ENCODE measurements at places on chromosomes 1 and 21.

DNA sequence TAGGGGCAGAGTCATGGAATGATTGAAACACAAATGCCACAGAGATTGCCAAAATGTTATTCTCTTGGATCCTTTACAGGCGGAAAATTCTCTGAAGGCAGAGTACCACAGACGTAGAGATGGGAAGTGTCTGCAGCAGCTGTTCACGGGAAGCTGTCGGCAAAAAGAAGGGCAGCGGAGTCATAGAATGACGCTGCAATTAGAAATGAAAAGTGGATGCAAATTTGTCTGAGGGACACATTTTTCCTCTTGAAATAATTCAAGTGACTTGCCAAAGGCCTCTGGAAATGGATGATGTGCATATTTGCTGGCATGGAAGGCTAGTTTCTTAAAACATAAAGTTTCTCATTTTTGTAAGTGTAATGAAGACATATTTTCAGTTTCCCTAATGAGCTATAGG lies 77.5 kb upstream of the PLD5 start:
- DNase-seq, result no peak

GRCh38 chr1:110390096-110390495 lies 730 bp downstream of the SLC16A4 start:
- no peak for DNase-seq

DNA sequence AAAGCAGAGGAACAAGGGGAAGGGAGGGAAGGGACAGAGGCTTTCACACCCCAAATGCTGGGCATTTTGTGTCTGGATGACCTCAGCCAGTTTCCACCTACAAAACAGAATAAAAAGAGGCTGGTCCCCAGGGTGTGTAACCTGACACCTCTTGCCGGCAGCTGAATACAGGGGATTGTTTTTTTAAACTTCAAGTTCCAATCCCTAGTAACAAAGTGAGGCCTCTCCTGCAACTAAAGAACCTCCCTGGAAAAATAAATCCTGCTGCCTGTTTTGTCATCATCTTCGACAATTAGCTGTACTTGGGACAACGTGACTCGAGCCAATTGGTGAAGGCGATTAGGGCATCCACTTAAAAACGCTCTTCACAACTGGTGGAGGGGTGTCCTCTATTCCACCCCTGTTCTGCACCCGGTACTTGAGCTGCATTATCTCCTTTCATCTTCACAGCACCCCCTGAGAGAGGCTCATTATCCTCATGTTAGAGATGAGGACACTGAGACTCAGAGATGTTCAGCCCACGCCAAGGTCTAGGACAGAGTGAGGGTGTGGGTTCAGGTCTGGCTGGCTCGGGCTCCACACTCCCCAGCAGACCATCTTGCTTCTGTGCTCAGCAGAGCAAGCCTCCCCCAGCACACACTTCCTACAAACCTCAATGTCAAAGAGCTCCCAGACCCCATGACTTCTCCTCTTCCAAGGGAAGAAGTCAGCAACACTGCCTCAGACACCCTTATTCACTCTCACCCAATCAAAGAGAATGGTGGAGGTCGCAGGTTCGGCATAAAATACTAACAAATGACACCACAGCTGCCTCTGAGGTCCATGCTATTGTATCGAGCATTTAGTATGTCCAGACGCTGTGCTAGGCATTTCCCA lies 15.2 kb downstream of the ITPKB start:
- no peak for DNase-seq

GRCh38 chr1:181117648-181118449 lies 29.3 kb downstream of the IER5 start:
- no peak for DNase-seq

DNA sequence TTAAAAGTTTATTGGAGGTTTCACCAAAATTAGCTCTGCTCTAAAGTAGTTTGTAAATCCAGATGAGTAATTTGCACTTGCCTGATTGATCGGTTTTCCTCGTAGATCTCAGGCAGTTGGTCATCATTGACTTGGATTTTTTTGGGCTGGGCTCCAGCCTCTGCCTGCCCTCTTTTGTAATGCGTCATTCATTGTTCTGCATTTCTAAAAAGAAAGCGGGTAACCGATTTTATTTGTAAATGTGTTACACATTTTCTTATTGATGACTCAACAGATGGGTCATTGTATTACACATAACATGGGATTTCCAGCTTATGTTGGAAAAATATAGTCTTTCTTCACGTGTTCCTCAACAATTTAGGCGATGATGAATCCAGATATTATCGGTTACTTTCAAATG lies 5.5 kb downstream of the ETS2 start:
- DNase-seq, result no peak

DNA sequence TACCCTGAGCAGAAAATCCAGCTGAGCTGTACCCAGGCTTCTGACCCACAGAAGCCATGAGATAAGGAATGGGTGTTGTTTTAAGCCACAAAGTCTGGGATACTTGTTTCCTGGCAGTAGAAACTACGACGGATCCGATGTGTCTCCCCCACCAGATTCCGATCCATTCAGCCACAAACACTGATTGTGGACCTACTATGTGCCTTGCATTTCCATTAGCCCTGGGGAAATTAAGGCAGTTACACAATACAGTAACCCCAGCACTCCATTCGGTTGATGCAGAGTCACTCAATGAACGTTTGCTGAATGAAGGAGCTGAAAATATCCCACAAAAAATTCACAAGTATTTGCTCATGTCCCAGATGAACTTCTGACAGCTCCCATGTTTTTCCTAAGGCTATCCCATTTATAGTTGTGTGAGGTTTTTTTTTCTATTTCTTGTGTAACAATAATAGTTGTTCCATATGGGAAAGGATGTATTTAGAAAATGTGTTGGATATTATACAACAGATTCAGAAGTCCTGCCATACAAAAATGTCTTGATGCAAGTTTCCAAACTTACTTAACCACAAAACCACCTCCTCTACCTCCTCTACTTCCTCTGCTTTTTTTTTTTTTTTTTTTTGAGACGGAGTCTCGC lies 29.6 kb upstream of the KAZN start:
- no peak for DNase-seq

DNA sequence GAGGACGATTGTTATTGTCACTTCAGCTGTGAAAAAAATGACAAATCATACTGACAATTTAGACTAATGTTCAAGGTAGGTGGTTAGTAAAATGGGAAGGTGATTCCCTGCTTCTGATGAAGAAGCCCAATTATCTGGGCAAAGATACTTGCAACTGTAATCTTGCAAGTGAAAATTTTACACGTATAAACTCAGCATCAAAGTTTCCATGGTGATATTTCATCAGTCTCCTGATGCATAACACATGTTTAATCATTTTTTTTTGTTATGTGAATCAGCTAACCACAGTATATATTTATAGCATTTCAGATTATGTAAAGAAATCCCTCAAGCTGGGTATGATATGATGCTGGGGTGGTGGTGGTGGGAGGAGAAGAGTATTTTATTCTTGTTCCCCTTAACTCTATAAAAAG lies 16.4 kb upstream of the KCNK1 start:
- no peak for DNase-seq

DNA sequence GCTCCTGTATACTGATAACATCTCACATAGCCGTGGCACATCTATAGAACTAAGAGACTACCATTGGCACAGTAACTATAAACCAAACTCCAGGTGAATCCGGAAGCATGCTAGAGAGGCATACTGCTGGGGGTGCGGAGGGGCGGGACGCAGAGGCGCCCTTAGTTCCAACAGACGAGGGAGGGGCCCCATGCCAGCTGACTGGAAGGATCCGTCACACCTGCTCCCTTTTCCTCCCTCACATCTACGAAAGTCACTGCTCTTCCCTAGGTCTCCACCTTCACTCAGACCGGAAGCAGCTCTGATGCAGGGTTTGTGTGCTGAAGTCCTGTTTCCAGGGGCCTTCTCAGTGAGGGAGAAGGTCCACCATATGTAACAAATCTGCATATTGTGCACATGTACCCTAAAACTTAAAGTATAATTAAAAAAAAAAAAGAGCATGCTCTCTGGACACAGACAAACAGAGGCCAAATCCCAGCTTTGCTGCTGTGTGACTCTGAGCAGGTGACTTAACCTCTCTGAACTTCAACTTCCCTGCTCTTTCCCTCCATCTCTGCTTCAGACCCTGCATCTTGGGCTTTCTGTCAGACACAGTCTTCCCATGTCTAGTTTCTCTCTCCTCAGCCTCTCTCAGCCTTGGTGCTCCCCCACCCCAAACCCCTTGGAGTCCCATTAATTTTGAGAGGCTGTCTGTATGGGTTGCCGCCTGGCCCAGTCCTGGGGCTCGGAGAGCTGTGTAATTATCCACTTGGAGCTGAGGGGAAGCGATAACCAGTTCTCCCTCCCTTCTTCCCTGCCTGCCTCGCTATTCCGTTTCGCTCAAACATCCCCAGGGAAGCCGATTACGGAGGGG lies 7.8 kb upstream of the GJB5 start:
- no peak for DNase-seq

GRCh38 chr1:94660994-94661393 lies 119.4 kb upstream of the F3 start:
- DNase-seq, result no peak

DNA sequence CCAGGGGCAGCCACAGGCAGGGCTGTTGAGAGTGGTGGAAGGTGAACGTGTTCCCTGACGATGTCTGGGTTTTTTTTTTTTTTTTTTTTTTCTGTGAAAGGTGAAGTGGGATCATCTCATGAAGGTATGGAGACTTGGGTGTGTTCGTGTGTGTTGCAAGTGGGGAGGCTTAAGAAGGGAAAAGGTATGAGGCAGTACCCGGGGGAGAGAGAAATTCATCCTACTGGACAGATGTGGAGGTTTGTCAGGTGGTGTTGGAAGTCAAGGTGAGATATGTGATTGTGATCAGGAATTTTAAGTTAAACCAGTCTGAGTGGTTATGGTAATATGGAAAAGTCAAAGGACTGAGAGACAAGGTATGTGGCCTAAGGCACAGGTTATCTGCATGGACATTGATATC lies 5.3 kb downstream of the C1orf115 start:
- no peak for DNase-seq

DNA sequence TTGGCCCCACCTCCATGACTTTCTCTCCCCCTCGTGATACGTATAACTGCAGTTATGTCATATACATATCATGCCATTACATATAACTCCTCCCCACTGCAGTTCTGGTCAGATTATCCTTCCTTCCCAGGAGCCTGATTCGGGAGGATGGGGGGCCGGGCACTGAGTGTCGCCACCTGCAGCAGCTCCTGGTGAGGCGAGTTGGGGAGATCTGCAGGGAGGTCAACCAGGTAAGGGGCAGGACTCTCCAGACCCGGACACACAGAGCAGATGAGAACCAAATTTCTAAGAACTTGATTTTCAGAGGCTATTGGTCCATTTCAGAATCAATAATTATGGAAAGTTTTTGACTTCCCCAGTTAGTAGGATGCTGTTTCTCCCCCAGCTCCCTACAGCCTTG lies 19.5 kb downstream of the HYI start:
- DNase-seq, result no peak

GRCh38 chr1:103917795-103918194 lies 168.1 kb downstream of the AMY1C start:
- DNase-seq, result no peak

- DNase-seq, result no peak
These were observed 201.6 kb upstream of the PTBP2 start for GRCh38 chr1:96519851-96520578.

GRCh38 chr1:219066631-219067349 lies 106.9 kb upstream of the LYPLAL1 start:
- DNase-seq, result no peak

DNA sequence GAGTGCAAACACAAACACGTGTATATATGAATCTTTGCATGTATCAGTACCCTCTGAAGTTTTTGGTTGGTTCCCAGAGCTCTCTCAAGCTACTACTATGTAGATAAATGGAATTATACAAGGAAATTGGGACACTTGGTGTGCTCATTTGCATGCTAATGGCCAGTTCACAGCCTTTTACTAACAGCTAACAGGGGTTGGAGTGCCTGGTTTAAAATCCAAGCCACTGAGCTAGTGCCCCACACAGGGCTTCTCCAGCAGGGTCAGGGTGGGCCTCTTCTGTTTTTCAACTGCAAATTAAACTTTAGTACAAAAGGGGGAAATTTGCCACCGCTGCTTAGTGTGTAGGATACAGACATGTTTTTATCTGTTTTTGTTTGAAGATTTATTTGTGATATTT lies 121.0 kb downstream of the ATP5PO start:
- no peak for DNase-seq

GRCh38 chr1:9670085-9670484 lies 18.6 kb downstream of the PIK3CD start:
- DNase-seq, result no peak

DNA sequence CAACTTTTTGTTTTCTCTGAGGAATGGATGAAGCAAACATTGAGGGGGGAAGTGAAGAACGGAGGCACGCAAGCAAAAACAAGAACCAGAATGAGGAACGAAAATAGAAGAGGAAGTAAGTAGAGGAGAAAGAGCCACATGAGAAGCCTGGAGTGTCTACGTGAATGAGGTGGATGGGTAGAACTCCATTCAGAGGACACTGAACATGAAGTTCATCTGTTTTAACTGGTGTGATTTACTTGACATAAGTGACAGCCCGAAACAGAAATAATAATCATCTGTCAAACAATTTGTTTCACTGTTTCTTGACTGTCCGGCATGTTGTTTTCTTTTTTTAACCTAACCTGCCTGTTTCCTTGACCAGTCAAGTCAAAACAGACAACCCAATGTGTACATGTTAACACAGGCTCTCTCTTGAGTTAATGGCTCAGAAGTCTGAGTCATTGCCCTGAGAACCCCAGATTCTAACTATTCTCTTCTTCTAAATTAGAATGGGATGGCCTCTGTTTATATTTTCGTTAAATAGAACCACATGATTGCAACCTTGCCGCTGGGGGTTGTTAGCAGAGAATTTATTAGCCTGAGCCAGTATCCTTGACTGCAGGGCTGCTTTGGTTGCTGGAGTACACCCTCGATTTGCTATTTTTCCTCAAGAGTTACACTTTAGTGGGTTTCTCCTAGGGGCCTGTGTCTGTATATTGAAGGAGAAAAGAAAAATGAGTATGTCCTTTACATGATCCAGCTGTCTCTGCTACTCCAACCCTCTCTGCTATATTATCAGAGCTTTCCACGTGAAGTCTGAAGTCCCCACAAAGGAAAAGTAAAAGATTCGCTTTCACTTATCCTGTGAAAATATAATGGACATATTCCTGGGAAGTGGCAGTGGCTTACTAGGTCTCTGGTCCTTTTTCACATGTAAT lies 151.7 kb downstream of the ZC3H11B start:
- DNase-seq, result no peak

DNA sequence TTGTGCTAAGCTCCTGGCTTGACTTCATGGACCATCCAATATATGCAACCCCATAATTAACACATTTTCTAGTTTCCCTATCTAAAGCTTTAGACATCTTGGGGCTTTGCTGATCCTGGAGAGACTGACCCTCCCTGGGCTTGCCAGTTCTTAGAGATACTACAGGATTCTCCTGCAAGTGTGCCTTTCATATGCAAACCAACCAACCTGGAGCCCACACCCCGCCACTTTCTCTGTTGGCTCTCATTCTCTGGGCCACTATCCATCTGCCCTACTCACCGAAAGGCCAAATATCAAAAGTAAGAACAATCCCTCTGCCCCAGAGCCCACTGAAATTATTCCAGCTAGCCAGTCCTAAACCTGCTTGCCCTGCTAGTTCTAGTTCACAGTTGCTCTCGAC lies 2.2 kb upstream of the GBP6 start:
- no peak for DNase-seq

Measured in activated T-cell treated with anti-CD3 and anti-CD28 coated beads for 48 hours (primary cell).